ENCODE measurements at places on chromosomes 16 and 17.

DNA sequence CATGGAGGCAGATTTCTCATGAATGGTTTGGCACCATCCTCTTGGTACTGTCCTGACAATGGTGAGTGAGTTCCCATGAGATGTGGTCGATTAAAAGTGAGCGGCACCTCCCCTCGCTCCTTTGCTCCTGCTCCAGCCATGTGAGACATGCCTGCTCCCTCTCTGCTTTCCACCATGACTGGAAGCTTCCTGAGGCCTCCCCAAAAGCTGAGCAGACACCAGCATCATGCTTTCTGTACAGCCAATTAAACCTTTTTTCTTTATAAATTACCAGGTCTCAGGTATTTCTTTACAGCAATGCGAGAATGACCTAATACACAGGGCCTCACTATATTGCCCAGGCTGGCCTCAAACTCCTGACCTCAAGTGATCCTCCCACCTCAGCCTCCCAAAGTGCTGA is 12.1 kb downstream of the ZNF500 start:
- no peak for DNase-seq

DNA sequence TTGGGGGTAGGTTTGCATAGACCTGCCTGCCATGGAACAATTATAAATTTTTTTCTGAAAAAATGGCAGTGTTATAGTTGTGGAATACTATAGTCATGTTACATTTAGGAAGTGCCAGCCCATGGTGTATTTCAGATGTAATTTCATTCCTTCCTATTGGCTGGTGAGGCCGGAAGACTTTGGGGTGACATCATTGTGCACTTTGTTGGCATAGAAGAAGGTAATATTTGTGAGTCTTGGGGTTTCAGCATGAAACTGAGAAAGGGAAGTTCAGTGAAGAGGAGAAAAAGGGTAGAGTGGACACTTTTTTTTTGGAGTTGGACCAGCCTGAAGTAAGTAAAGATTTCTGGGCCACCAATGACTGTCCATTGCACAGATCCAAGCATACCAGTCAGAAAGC is 16.0 kb upstream of the HEATR6 start:
- no peak for DNase-seq

- DNase-seq: no peak
Observed at GRCh38 chr17:30332057-30332542, 1.8 kb downstream of the TMIGD1 start.

DNA sequence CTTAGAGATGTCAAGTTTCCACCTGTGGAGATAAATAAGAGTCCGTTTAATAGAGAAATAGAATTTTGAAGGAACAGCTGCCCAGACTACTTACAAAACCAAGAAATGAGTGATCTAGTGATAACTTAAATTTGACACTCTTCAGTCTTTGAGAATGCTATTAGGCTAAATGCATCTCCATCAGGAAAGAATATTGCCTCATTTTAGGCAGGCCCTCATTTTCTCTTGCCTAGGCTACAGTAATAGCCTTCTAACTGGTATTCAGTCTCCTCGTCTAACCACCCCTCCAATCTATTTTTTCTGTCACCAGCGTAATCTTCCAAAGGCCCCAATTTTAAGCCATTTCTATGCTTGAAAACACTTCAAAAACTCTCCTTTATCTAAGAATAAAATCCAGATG is 537.8 kb upstream of the CA10 start:
- no peak for DNase-seq

- DNase-seq: no peak
Observed at GRCh38 chr17:32658470-32659418, 172.0 kb downstream of the CDK5R1 start.

DNA sequence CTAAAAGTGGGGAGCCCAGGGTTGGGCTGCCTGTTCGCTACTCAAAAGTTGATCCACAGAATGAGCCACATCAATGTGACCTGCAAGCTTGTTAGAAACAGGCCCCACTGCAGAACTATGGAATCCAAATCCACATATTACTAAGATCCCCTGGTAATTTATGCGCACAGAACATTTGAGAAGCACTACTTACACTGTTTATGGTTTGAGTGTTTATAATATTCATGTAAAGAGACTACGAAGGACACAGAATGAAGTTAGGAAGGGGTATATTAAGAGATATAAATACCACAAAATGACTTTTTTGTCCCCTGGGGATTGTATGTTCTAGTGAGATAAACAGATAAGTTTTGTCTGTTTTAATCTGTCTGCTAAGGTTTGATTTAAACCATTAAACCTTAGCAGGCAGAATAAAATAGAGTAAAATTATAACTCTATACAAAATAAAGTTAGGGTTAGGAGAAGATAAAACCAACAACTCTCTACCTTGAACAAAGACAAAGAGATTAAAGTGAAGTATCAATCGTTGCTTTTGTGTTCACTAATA is 666.9 kb upstream of the SOX9 start:
- no peak for DNase-seq

- DNase-seq: no peak
Observed at GRCh38 chr16:17439580-17439979, 31.2 kb downstream of the XYLT1 start.

DNA sequence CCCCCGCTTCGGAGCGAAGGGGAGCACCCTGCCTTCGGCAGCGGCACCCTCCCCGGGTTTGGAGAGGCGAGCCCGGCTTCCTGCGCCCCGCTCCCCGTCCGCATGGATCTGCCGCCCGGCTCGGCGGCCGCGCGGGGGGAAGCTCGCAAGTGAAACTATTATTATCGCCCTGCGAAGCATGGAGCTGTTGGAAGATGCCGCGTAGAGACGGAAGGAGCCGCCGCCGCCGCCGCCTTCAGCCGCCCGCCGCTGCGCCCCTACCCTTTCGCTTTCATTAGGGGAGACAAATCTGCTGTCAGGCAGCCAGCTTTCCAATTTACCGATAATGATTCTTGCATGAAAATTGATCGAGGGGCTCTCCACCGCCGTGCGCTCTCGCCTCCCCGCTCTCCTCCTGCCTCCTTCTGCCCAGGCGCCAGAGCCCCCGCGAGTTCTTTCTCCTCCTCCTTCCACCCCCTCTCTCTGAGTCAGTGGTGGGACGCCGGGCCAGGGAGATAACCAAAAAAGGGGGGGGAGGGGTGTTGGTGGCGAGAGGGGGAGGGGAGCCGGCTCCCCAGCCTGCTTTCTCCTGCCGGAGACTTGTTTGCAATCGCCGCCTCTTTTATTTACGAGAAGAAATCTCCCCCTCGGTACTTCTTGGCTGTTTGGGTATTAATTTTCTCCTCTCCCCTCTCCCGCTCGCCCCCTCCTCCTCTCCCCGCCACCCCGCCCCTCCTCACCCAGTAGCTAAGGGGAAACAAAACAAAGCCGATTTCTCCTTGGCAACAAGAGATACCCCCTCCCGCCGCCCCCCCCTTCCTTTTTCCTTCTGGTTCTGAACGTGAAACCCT is 58.0 kb upstream of the GSE1 start:
- DNase-seq: no peak

DNA sequence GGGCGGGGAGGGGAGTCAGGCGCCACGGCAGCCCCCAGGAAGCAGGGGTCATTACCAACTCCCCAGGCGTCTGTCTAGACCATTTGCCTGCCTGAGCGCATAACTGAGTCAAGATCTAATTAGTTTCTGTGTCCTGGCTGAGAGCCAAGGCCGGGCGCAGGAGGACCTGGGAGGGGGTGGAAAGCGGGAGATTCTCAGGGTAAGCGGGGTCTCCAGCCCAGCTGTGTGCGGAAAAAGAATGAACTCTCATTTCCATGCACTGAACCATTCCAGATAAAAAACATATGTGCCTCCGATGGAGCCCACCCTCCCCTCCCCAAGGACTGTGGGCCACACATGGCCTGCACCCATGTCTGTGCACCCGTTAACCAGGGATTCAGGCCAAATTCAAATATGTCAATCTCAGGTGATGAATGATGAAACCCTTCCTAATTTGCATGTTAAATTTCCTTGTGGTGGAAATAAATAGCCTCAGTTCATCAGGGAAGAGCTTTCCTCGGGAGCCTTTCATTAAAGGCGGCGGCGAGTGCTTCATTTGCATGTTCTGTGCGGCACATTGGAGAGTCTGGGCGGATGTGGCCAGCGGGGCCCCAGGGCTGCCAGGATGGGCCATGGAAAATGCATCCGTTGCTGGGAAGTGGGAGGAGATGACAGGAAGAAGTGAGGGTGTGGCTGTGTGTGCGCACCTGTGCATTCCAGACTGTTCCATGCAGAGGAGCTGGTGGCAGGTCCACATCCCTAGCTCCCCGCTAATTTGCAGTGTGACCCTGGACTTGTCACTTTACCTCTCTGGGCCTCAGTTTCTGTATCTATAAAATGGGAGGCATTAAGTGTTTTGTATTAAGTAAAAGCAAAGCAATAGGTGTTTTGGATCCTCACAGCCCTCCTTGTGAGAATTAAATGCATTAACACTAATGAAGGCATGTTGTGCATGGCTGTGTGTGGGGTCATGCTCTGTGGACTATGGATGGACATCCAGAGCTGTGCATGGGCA is 151.1 kb downstream of the SDK2 start:
- DNase-seq: no peak

- no peak for DNase-seq
Observed at GRCh38 chr17:80876950-80877728, 114.5 kb upstream of the CHMP6 start.

DNA sequence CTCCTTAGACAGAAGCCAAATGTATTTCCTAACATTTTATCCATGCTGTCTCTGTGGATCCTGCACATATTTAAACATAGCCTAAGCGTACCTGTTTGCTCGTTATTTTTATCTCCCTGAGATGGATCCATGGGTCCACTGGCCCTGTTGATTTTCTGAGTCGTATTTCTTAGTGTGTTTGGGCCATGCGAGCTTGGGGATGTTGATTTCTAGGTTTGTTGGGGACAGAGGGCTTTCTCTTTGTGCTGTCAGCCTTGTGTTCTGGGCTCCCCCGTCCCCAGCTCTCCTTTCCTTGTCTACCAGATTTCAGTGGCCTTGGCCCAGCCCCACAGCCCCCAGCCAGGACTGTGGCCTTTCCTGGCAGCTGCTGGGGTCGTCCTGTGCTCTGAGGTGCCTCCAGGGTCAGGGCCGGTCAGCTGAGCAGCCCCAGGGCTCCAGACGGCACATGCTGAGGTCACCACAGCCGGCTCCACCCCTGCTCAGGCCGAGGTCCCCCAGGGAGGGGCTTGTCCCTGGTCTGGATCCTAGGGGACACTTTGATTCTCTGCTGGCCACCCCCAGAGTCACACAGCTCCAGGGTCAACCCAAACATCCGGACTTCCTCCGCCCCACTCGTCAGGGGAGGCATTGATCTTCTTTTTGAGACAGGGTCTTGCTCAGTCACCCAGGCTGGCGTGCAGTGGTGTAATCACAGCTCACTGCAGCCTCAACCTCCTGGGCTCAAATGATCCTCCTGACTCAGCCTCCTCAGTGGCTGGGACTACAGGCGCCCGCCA is 4.4 kb downstream of the SSTR5 start:
- no peak for DNase-seq

GRCh38 chr16:80591071-80591915 is 50.5 kb downstream of the DYNLRB2 start:
- no peak for DNase-seq

DNA sequence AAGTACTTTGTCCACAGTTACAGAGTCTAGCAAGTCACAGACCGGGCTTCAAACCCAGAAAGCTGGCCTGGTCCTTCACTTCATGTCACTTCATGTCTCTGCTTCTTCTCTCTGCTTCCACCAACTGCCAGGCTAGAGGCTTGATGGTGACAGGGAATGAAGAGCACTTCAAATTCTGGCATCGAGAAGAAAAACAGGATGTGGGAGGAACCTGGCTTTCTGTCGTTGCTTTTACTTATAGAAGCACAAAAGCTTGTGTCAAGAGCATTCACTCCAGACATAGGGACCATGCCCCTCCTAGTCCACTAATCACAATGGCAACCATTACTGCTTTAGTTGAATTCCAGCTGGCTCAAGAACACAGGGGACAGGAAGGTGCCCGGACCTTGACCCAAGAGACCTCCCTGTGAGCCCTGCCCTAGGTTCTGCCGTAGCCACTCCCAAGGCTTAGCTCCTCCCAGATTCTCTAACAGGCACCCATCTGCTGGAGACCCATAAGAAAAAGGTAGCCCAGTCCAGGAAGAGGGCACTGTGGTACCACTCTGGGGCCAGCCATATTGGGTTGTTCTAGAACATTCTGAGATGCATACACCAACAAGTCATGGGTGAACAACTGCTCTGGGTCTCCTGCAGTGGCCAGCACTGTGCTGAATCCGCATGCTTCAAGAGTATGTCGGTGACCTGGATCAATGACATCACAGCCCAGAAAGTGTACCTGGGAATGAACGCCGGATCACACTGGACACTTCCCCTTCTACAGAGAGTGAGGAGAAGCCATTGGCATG is 181.8 kb downstream of the C16orf95 start:
- no peak for DNase-seq

GRCh38 chr17:48023400-48024148 is 14.0 kb downstream of the COPZ2 start:
- DNase-seq: no peak

GRCh38 chr17:50771991-50772785 is 4.9 kb upstream of the ANKRD40CL start:
- DNase-seq: no peak

GRCh38 chr16:89924297-89924924 is 1.3 kb downstream of the TUBB3 start:
- DNase-seq: no peak

Data from brain pericyte (primary cell).